Ammon's horn (tissue), 1 donor: ENCODE measurements at places on chromosomes 5 and 9.

- DNase-seq: no peak
These were observed 87.4 kb downstream of the ZNF608 start for GRCh38 chr5:124658867-124659557.

DNA sequence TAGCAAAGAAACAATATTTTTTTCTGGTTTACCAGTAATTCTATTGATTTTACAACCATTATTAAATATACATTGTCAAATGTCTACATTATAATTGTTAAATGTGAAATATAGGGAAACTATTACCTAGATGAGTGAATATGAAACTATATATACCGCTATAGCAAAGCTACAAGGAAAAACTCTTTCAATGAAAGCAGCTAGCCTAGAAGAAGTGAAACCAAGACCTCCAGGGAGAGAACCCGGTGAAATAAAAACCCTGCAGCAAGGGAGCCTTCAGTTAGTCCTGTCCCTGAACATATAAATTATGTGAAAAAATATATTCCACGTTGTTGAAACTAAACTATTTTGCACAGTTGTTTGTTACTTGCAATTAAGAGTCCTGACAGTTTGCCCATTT, 913.1 kb downstream of the EFNA5 start:
- DNase-seq: no peak

GRCh38 chr5:123164054-123164453, 75.0 kb downstream of the PRDM6 start:
- no peak for DNase-seq

- DNase-seq: peak; percentile 8
These were observed 81.9 kb downstream of the DMRTA1 start for GRCh38 chr9:22528485-22528884.

DNA sequence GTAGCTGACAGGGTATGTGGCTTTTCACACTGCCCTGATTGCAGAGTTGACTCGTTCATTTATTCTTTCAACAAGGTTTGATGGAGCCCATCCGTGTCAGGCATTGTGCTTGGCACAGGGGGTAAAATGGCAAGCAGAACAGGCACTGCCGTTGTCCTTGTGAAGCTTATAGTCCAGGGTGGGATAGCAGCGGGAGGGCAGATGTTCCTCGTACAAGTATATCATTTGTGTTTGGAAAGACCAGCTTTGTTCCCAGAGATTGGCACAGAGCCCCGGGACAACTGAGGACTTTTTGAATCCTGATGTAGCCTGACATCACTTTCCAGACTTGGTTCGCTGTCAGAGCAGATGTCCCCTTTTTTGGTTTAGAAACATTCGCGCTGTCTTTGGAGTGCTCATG, 50.9 kb downstream of the MVB12B start:
- peak; percentile 97 for DNase-seq

DNA sequence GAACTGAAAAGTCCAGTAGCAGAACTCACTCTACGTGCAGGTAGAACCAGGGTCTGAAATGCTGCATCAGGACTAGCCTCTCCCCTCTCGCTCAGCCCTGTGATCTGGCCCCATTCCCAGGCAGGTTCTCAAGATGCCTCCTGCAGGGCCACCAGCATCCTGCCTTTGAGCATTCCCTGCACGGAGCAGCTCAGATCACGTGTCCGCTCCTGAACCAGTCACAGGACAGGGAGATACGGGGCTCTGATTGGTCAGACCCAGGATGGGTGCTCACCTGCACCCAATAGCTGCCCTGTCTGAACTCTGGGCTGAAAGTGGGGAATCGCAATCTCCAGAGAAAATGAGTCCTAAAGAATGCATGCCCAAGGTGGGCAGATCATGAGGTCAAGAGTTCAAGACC, 50.8 kb downstream of the NEURL1B start:
- no peak for DNase-seq

- DNase-seq: no peak
These were observed 209.1 kb downstream of the TMEM232 start for GRCh38 chr5:110517396-110517795.

DNA sequence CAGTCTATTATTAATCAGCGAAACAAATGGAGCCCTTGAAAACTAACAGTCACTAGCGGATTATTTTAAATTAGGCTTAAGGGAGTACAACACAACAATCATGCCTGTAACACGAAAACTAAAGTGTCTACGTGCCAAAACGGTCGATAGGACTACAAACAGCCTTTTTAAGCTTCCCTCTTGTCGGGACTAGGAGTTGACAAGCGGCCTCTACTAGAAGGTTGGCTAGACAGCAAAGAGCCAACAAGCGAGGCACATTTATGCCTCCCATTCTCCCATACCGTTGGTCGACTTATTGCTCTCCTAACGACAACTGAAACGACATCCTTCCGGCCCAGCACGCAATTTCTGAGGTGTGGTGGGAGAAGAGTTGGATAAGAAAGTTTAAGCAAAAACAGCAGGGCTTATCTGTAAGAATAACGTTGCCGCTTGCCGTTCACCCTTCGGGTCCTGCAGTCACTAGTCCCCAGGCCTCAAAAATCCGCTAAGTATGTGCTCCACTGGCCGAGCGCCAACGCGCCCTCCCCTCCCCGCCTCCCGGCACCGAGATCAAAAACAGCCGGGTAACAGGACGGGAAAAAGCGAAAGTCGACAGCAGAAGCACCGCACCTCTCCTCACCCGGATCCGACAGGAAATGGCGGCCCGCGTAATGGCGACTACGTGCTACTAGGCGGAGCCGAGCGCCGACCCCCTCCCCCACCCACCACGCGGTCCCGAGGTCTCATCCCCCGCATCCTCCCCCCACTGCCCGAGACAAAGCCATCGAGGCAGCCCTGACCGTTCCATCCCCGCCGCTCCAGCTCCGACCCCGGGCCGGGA, 813 bp downstream of the HNRNPK start:
- peak; percentile 86 for DNase-seq

DNA sequence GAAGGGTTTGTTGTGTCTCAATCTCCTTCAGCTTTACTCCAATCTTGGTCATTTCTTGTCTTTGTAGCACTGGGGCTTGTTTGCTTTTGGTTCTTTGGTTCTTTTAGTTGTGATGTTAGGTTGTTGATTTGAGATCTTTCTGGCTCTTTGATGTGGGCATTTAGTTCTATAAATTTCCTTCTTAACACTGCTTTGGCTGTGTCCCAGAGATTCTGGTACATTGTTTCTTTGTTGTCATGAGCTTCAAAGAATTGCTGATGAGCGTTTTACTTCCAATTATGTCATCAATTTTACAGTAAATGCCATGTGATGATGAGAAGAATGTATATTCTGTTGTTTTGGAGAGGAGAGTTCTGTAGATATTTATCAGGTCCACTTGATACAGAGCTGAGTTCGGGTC, 353.3 kb downstream of the MAN2A1 start:
- no peak for DNase-seq

DNA sequence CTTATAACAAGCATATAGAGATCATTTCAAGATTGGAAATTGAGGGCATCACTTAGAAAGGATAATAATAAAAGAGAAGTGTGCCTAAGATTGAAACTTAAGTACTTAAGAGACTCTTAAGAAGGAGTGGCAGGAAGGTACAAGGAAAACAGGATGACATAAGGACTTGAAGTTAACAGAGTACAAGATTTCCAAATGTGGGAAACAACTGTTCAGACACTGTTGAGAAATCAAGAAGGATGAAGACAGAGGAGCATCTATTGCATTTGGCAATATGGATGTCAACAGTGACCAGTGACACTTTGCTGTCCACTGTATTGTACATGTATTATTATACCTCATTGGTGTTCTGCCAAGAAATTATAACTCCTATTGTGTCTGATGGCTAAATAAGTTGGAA, 157.8 kb upstream of the PTGER4 start:
- DNase-seq: no peak

DNA sequence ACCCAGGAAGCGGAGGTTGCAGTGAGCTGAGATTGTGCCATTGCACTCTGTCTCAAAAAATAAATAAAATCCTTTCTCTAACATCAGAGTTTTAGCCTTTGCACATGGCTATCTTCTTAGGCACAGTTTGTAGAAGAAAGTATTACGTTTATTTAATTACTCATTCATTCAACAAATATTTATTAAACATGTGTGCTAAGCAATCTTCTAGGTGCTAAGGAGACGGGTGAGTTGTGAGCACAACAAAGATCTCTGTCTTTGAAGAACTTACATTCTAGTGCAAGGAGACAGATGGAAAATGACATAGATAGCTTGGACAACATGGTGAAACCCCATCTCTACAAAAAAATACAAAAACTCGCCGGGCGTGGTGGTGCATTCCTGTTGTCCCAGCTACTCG, 122.3 kb upstream of the MYO10 start:
- DNase-seq: no peak

DNA sequence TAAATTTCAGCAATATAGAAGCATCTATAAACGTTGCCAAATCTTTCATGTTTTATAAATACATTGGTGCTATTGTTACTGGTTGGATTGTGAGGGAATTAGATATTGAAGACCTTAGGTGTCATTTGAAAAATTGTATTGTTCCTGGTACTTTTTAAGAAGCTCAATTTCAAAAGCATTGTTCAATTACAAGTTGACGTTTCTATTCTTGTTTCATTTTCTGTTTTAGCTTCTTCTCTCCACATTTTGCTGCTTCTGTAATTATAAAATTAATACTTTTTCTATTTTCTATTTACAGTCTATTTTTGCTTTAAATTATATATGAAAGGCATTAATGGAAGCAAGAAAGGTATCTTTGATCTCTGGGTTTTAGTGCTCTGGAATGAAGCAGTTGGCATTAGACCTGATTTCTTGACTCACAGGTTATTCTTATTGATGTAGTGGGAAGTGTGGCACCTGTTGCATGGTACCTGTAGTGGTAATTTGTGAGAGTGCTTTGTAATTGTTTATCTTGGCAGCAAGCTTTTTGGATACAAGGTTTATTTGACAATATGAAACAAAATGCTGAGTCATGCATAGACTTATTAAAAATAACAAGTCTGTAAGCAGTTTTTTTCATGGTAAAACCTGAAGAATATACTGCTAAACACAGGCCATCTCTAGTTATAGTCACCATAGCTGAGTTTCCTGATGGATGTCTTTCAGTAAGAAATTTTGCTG, 13.2 kb downstream of the MACIR start:
- DNase-seq: no peak

DNA sequence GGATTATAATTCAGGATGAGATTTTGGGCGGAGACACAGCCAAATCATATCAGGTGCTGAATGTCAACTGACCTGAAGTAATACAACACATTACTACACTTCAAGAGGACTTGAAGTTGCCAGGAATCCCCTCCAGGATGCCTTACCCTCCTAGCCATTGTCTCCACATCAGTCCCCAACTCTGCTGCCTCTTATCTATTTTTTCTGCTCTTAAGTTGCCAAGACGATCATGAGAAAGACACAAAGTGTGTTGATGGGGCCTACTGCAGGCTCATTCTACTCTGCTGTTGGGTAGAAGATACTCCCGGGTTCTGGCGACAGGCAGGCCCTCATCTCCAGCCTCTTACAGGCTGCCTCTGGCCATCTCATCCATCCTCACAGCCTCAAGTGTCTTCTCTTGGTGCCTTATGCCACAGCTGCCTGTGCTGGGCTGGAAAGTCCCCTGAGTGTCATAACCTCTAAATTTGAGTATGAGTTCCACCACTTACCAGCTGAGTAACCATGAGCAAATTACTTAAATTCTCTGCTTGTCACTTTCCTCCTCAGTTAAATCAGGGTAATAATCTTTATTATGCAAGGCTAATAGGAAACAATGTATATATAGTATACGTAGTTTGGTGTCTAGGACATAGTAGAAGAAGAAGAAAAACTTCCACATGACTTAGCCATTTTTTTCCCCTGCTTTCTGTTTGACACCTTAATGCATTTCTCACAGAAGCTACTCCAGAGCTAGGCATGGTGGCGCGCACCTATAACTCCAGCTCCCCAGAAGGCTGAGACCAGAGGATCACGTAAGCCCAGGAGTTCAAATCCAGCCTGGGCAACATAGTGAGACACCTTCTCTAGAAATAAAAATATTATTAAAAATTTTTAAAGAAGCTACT, 73.0 kb upstream of the SNX2 start:
- DNase-seq: no peak

GRCh38 chr5:174529925-174530681, 194.3 kb upstream of the MSX2 start:
- no peak for DNase-seq

GRCh38 chr5:141703133-141703561, 21.1 kb upstream of the ARAP3 start:
- DNase-seq: peak; percentile 21

GRCh38 chr5:39466846-39467245, 42.1 kb upstream of the DAB2 start:
- no peak for DNase-seq

GRCh38 chr5:61215996-61216395, 53.7 kb upstream of the SMIM15 start:
- no peak for DNase-seq

DNA sequence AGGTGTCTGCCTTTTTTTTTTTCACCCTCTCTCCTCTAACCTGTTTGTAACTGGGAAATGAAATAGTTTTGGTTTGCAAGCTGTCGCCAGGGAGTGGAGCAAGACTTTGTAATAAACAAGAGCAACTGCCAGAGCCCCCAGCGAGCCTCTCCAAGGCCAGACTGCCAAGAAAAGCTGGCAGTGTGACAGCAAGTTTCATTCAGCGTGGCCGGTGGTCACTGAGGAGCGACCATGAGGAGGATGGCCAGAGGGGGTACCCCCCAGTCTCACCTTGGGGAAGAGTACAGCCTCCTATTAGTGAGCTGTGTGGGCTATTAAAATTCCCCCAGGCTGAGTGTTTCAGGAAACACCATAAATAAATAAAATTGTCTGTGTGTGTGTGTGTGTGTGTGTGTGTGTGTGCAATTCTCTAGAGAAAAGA, 49.9 kb downstream of the ZFAND5 start:
- DNase-seq: peak; percentile 71

DNA sequence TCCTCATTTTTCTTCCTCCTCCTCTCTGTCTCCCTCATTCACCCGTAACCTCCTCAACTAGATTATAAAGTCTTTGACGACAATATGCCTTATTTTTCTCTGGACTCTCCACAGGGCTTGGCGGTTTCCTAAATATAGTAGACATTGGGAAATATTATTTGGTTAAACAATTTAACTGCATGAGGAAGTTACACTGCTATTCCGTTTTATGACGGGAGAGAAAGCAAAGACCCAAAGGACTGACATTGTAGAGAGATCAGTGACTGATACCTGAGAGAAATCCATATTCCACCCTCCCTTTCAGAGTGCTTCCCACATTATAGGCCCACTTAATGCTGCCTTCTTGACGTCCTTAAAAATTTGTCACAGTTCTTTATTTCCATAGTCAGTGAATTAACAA, 51.2 kb downstream of the GDA start:
- DNase-seq: no peak
